ENCODE measurements at places on chromosomes 6 and 20. TPM values are rescaled to one million over a fixed set of nuclear protein-coding genes. Genes with fewer than 3 reads are reported as not detected.

GRCh38 chr20:12055161-12055560 is 137.5 kb downstream of the BTBD3 start:
- ATAC-seq, result no peak

GRCh38 chr6:142953373-142954273 is 8.6 kb upstream of the HIVEP2 start:
- no peak for ATAC-seq

- no peak for ATAC-seq
Measured at GRCh38 chr6:41522780-41523548, 23.2 kb upstream of the FOXP4 start.

DNA sequence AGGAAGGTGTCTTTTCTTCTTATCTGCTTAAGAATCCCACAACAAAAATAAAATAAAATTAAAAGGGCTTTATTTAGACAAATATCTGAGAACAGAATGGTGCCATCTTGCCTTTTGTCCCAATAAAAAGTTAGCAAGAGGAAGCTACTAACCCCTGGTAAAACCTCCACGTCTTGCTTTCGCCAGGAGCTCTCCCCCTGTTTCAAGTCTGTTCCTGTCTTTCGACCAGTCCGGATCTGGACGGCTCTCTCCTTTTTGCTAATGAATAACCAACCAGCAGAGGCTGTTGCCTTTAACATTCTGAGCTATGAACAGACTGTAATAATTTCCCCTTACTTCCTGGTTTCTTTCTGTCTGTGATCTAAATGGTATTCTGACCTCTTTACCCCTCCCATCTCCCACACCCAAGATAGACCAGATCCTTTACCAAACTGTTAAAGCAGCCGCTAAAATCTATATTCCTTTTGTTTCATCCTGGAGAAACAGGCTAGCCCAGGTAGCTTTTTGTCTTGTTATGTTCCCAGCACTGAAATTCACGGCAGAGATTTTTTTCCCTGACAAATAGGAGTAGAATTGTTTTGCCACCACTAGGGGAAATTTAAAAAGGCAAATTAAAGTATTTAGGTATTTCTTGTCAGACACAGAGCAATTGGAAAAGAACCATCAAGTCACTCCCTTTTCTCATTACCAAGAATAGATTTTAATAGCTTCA is at the start of gene FRK:
FRK (minus strand) TSS at position 320 of the 712 bp plus-strand sequence. CDS start 580 bp downstream, outside the sequence.
- peak; percentile 75 for ATAC-seq

DNA sequence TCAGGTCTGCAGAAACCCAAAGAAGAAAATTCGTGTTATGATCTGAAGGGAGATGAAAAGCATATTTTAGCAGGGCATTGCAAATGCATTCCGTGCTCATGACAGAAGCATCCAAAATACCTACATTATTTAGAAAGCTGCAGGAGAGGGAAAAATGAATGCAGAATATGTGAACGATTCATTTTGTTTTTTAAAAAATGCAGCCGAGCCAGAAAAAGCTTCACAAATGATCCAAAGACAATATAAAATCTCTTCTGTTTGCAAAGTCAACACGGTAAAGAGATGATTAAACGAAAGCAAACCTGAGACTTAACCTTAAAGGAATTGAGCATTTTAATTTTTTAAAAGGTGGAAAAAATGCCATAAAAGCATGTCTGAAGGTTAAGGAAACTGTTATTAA is 136.1 kb upstream of the SULF2 start:
- no peak for ATAC-seq

DNA sequence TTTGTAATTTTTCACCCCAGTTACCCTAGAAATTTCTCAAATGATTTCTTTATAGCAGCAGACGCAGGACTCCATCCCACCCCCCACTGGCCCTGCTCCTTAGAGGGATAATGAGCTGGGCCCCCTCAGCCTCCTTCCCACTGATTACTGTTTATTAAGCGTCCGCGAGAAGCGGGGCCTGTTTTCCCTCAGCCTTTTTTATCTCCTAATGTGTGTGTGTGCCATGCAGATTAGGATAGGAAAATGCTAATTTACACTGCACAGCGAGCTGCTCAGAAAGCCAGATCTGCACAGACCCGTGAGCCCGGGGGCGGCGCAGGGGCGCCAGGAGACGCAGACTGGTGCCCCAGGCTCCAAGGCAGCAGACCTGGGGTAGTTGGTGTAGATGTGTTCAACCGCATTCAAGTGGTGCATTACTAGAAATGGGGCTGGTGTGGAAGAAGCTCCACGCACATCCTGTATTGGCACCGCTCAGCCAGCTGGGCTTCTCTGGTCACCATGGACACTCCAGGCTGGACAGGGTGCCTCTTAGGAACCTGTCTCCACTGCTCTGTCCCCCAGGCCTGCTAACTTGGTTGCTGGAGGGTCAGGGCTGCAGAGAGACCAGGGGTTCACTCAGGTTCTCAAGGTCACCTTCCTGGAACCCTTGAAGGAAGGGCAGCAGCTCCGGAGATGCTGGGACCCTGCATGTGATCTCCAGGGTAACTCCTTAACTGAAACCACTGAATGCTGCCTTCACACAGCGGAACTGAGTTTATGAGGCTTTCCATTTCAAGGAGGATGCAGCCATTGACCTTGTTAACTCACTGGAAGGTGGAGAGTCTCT is 256.3 kb downstream of the ERMARD start:
- ATAC-seq, result no peak

- ATAC-seq, result no peak
Measured at GRCh38 chr20:51417250-51418136, 125.0 kb downstream of the NFATC2 start.

DNA sequence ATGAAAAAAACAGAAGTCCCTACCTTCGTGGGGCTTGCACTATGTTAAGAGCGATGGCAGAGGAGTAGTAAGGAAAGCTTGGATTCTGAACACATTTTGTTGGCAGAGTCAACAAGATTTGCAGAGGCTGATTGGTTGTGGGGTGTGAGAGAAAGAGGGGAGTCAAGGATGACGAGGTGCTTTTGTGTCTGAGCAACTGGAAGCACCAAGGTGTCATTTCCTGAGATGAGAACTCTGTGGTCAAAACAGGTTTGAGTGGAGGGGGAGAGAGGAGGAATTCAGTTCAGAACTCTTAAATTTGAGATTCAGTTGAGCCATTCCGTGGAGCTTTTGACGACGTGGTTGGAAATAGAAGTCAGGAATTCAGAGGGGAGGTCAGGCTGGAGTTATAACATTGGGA is 3.5 kb downstream of the OCSTAMP start:
- no peak for ATAC-seq

- no peak for ATAC-seq
Measured at GRCh38 chr6:112842330-112842685, 495.2 kb downstream of the RFPL4B start.

DNA sequence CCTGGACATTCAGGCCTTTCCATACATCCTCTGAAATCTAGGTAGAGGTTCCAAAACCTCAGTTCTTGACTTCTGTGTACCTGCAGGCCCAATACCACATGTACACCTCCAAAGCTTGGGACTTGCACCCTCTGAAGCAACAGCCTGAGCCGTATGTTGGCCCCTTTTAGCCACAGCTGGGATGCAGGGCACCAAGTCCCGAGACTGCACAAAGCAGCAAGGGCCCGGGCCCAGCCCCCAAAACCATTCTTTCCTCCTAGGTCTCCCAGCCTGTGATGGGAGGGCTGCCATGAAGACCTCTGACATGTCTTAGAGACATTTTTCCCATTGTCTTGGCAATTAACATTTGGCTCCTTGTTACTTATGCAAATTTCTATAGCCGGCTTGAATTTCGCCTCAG is 107.4 kb upstream of the FRMD1 start:
- no peak for ATAC-seq

DNA sequence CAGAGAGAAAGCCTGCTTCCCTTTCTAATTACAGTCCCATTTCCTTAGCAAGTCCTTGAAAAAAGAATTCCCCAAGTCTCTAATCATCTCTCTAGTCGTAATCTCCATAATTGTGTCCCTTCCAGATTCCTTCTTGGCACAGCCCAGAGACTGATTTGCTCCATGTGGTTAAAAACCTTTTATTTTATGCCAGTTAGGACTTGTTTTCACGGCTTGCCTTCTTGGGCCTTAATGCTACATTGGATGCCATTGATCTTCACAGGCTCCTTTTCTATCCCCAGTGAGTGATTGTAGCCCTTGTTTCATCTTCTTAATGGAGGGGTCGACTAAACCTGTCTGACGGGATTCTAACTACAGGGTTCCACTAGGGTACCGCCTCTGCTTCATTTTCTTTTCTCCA is 650.6 kb upstream of the ARID1B start:
- no peak for ATAC-seq

TOX2 gene
- total RNA-seq, result 16.4 TPM

CFAP206 gene
- not detected for total RNA-seq

NRM gene
- total RNA-seq, result 7.7 TPM

CCN6 gene
- total RNA-seq, result not detected
